ENCODE measurements at places on chromosomes 13 and 19.

DNA sequence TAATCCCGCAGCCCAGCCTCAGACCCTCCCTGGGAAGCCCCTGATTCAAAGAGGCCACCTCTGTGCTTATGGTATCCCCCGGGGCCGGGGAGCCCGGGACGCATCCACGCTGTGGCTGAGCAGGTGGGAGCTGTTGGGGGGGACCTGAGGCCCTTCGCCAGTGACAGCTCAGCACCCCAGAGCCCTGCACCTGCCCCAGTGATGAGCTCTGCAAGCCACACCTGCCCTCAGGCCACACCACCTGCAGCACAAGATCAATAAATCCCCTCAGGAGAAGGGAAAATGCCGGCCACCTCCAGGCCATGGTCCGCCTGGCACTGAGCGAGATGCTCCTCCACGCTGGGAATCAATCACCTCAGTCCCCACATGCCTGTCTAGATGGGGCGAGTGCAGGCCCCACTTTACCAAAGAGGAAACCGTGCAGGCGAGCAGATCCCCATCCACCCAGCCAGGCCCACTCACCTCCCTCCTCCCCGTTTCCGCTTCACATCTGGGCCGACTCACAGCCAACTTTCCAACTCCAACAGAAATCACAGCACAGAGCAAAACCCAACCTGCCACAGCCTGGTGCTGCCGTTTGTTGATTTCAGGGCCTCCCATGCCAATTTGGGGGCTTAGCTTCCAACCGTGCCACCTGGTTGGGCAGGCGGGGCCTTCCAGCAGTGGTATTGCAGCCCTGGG, 12.8 kb downstream of the MOB3A start:
- no peak for DNase-seq

DNA sequence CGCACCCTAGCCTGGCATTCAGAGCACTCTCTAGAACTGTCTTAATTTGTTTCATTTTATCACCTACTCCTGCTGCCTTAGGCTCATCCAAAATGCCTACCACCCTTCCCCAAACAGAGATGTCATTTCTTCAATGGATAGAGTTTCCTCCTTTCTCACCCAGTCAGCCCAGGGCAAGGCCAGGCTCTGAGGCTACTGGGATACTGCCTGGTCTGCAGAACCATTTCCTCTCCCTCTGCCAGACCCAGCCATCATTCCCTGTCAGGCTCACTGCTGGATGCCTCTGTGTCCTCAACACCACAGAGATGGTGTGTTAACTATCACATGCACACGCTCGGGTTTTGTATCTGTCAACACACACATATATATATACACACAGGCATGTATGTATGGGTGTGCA, 47.2 kb downstream of the C13orf42 start:
- DNase-seq: no peak

DNA sequence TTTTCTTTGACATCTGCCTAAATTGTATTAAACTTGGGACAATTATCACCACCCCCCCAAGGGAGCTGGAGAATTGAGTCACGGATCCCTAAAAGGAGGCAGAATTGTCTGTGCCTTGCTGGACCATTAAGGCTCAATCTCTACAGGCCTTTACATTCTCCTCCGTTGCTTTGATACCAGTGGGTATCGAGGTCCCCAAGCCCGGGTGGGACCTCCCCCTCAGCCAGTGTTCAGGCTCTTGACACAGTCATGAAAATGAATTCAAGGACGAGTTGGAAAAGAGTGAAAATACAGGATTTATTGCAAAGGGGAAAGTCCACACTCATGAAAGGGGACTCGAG, 5.6 kb downstream of the PPP1R15A start:
- DNase-seq: no peak

DNA sequence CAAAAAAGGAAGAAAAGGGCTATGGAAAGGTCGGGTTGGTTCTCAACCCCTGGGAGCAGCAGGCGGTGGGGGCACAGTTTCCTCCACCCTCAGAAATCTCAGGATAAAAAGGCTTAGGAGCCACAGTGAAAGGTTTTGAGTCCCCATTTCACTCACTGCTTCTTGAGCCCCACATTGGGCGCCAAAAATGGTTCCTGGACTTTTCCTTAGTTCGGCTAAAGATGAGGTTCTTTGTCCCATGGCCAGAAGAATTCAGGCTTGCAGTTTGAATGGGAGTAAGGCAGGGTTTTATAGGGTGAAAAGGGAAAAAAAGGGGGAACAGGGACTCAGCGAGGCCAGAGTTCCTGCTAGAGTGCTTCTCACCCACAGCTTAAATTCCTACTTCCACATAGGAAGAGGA, 179.5 kb downstream of the GGACT start:
- no peak for DNase-seq

GRCh38 chr13:52845334-52845761, 3.1 kb downstream of the PCDH8 start:
- DNase-seq: no peak
